ENCODE measurements at places on chromosomes 4 and X. TPM values are rescaled to one million over a fixed set of nuclear protein-coding genes. Genes with fewer than 3 reads are reported as not detected.

CABS1 gene
- not detected for total RNA-seq

DRP2 gene
- 0.16 TPM for total RNA-seq

EMD gene
- 79.6 TPM for total RNA-seq

CXCL3 gene
- 2.8 TPM for total RNA-seq

MAP9 gene
- 20.1 TPM for total RNA-seq

NDP gene
- not detected for total RNA-seq

ZAR1 gene
- total RNA-seq: not detected

ACOX3 gene
- 21.7 TPM for total RNA-seq

ANKRD37 gene
- 13.0 TPM for total RNA-seq

CCDC149 gene
- total RNA-seq: 21.8 TPM

XIAP gene
- total RNA-seq: 70.9 TPM

FAM184B gene
- 0.09 TPM for total RNA-seq

SLC7A11 gene
- 2.6 TPM for total RNA-seq

DGKK gene
- total RNA-seq: not detected

DMRTC1 gene
- 0.41 TPM for total RNA-seq

ATOH1 gene
- not detected for total RNA-seq

CXCL5 gene
- total RNA-seq: 0.63 TPM

ASB12 gene
- total RNA-seq: not detected

MGARP gene
- total RNA-seq: 0.25 TPM

PSAPL1 gene
- total RNA-seq: not detected

SCD5 gene
- total RNA-seq: 41.2 TPM

MAGEC2 gene
- not detected for total RNA-seq
